Lower lobe of right lung (tissue), 2 donors: ENCODE measurements at places on chromosomes 13 and 19. TPM values are rescaled to one million over a fixed set of nuclear protein-coding genes. Genes with fewer than 3 reads are reported as not detected.

- no peak for DNase-seq
Observed at GRCh38 chr19:39937094-39937720, 2.8 kb upstream of the FCGBP start.

DNA sequence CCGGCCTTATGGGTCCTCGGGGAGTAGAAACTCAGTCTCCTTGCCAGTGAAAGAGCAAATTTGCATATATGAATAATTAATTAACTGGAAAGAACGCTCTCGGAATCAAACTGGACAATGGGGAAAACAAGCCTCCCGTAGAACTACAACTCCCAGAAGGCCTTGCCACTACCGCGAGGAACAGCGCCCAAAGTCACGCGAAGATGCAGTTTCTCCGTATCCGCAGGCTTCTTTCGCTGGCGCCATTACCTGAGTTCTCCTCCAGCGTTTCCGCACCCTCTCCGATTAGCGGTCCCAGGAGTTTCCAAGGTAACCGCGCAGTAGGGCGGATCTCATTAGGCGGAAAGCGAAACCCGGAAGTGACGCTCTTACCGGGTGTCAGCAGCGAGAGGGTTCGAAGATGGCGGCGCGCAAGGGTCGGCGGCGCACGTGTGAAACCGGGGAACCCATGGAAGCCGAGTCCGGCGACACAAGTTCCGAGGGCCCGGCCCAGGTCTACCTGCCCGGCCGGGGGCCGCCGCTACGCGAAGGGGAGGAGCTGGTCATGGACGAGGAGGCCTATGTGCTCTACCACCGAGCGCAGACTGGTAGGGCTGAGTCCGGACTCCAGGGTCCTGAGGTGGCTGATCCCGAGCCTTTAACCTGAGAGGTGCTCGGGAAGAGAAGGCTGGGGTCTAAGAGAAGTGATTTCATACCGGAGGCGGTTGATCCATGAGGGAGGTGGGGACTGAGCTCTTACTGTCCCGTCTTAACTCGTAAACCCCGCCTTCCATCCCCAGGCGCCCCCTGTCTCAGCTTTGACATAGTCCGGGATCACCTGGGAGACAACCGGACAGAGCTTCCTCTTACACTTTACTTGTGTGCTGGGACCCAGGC is at the start of gene GRWD1:
Gene GRWD1 (plus strand): TSS at position 378 of the 876 bp plus-strand sequence. CDS start 23 bp downstream, at position 401.
- peak; percentile 94 for DNase-seq

ANGPTL4 gene
- 11.0 TPM for total RNA-seq

GRCh38 chr13:73751290-73751689 is 382.9 kb downstream of the KLF12 start:
- DNase-seq = no peak

GRCh38 chr13:38543561-38543960 is 143.3 kb upstream of the FREM2 start:
- DNase-seq = no peak

ZIM2 gene
- not detected for total RNA-seq

DNA sequence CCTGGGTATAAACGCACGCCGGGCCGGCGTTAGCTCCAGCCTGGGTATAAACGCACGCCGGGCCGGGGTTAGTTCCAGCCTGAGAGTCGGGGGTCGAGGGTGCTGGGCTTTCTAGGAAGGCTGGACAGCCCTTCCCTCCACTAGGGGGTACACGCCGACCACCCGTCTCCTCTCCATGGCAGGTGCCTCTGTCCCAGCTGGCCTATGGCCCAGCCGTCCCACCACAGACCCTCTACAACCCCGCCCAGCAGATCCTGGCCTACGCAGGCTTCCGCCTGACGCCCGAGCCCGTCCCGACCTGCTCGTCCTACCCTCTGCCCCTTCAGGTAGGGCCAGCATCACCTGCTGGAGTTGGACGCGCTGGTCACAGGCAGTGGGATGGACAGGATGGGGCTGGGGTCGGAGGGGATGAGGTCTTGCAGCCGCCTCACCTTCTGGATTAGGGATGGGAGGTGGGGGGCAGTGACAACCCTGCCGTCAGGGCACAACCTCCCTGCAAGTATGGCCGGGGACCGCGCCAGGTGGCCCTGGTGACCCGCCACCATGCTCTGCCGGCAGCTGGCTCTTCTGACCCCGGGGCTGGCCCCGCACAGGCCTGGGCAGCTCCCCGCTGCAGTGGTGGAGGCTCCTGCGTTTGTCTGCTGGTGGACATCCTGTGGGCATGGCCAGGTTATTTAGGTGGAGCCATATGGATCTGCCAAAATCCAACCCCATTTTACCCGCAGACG is 45.8 kb downstream of the TMEM255B start:
- no peak for DNase-seq
